ENCODE measurements at places on chromosomes 12 and 14. TPM values are rescaled to one million over a fixed set of nuclear protein-coding genes. Genes with fewer than 3 reads are reported as not detected.

- DNase-seq, result no peak
Measured at GRCh38 chr12:93991829-93992461, 156.4 kb upstream of the PLXNC1 start.

DNA sequence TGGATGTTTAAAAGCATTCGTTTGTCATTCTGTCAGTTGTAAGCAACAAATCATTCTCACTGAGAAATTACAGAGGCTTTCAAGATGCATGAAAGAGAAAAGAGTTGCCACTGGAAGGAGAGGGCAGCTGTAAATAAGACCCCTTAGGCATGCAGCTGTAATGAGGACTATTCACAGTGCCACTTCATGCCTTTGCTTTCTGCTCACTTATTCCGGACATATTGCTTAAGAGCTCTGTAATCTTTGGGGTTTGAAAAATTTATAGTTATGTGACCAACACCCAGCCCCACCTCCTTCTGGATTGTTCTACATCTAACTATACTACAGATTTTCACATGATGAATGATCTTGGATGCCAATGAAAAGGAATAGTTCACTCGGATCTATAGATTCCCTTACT is 194.8 kb upstream of the DCN start:
- no peak for DNase-seq

DNA sequence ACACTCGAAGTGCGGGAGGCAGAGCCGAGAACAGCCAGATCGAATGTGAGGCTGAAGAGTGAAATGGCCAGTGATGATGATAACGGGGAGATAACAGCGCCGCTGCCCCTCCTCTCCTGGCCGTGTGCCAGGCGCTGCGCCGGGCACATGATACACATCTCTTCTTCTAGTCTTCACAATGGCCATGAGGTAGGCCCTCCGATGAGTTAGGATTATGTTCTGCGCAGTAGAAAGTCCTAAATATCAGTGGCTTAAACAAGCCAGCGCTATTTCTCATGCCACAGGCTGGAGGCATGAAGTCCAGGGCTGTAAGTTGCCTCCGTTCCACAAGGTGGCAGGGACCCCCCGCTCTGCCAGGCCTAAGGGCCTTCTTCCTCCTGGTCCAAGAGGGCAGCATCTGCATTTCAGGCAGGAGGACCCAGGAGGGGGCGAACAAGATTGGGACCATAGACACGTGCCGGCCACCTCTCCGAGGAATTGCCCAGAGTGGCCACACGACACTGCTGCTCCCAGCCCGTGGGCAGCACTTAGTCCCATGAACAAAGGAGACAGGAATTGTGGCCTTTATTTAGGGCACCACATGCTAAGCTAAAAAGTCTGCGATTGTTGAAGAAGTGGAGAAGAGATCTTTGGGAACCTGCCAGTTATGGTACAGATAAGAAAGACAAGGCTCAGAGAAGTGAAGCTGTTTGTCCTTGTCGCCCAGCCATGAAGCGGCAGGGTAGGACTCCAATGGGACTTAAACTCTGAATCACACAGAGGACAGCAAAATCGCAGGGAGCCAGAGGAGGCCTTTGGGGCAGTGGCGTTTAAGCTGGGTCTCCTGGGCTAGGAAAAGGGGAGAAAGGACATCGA is 10.9 kb upstream of the HVCN1 start:
- DNase-seq, result no peak

Gene TPPP2
- polyA plus RNA-seq, result not detected

DNA sequence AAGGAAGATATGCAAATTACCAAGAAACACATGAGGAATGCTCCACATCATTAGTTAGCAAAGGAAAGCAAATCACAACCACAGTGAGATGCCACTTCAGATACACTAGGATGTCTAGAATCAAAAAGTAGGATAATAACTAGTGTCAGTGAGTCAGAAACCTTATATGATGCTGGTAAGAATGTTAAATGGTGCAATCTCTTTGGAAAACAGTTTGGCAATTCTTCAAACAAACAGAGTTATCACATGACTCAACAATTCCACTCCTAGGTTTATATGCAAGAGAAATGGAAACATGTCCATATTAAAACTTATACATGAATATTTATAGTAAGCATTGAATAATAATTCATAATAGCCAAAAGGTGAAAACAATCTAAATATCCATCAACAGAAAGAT is 220.9 kb downstream of the FOXG1 start:
- peak; percentile 6 for DNase-seq

GRCh38 chr14:99699861-99700260 is 15.8 kb downstream of the CYP46A1 start:
- DNase-seq, result no peak

Gene C12orf60
- polyA plus RNA-seq, result 2.0 TPM

DNA sequence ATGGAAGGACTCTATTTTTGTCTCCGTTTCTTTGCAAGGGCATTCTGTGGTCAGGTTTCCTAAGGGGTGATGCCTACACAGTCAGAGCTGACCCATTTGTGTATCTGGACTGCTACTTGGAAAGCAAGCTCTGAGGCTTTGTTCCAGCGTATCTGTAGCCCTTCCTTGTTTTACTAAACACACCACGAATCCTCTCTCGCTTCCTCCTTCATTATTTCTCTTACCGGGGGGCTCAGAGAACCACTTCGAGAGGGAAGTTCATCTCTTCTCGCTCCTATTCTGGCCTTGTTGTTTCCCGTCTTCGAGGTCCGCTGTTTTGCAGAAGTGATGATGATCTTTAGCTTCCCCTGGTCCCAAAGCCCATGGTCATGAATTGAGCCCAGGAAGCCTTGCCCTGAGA is 164.7 kb downstream of the SSPN start:
- no peak for DNase-seq

GRCh38 chr12:116303066-116303465 is 25.6 kb upstream of the MED13L start:
- no peak for DNase-seq

Measured in foreskin keratinocyte (primary cell).